Chondrocyte (in vitro differentiated cells): ENCODE measurements at places on chromosomes 12 and 14. TPM values are rescaled to one million over a fixed set of nuclear protein-coding genes. Genes with fewer than 3 reads are reported as not detected.

DBX2 gene
- total RNA-seq = not detected in 3 replicates

TMEM132D gene
- 1.4 to 3.7 TPM (median 3.1 TPM) in 3 replicates for total RNA-seq

FGF6 gene
- total RNA-seq = not detected in 3 replicates

ITPR2 gene
- 18.7 to 28.8 TPM (median 19.8 TPM) in 3 replicates for total RNA-seq

PKP2 gene
- 2.1 to 5.8 TPM (median 5.3 TPM) in 3 replicates for total RNA-seq

PMCH gene
- not detected in 3 replicates for total RNA-seq

CLBA1 gene
- total RNA-seq = 6.0 to 6.3 TPM (median 6.3 TPM) in 3 replicates

TPPP2 gene
- total RNA-seq = not detected in 3 replicates

CLEC1A gene
- not detected in 3 replicates for total RNA-seq

RILPL1 gene
- 34.6 to 41.6 TPM (median 39.5 TPM) in 3 replicates for total RNA-seq

GRCh38 chr12:107080299-107080698 is 13.1 kb downstream of the CRY1 start:
- no peak for DNase-seq

GRCh38 chr12:25436206-25437030 is 116.7 kb downstream of the LMNTD1 start:
- no peak for DNase-seq

- no peak for DNase-seq
Measured at GRCh38 chr12:56336361-56337167, 2.1 kb upstream of the IL23A start.

DNA sequence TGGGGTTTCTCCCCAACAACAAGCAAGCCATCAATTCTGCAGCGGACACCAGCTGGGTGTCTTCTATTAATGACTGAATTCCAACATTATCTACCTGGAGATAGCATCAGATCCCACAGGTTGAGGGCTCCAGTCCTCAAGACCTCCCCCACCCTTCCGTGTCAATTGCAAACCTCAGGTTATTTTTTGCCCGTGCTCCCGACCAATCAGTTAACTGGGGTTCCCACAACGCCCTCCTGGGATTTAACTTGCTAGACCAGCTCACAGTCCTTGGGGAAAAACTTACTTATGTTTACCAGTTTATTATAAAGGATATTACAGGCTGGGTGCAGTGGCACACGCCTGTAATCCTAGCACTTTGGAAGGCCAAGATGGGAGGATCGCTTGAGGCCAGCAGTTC is 9.7 kb downstream of the DICER1 start:
- no peak for DNase-seq

GRCh38 chr12:123506843-123507236 is 26.7 kb downstream of the RILPL1 start:
- no peak for DNase-seq

- no peak for DNase-seq
Measured at GRCh38 chr14:65815127-65815526, 402.6 kb downstream of the FUT8 start.

- DNase-seq = peak; percentile 37
Measured at GRCh38 chr12:53174881-53175491, 5.5 kb upstream of the ZNF740 start.

DNA sequence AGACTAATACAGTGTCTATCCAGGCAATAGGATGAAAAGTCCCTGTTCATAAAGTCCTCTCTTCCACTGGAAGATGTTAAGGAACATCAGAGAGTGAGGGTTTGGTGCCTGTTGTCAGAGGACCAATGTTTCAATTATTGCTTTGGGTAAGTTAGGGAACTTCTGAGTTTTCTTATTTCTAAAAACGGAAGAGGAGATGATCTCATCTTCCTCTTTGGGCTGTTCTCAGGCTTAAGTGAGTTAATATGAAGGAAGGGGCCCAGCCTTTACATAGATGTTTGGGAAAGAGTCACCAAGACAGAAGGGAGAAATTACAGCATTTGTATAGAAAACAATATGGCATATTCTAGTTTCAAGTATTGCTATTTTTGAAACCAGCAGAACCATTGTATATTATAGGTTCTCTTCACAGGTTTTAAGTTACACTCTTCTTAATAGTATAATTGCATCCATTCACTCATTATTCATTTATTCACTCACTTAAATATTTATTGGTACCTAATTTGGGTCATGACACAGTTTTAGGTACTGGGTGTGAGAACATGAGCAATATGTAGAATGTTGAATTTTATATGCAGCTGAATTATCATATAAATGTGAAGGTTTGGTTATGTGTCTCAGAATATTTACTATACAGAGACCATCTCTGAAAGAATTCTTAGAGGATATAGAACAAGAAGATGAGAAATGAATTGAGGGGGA is 68.5 kb upstream of the LRIG3 start:
- DNase-seq = no peak

DNA sequence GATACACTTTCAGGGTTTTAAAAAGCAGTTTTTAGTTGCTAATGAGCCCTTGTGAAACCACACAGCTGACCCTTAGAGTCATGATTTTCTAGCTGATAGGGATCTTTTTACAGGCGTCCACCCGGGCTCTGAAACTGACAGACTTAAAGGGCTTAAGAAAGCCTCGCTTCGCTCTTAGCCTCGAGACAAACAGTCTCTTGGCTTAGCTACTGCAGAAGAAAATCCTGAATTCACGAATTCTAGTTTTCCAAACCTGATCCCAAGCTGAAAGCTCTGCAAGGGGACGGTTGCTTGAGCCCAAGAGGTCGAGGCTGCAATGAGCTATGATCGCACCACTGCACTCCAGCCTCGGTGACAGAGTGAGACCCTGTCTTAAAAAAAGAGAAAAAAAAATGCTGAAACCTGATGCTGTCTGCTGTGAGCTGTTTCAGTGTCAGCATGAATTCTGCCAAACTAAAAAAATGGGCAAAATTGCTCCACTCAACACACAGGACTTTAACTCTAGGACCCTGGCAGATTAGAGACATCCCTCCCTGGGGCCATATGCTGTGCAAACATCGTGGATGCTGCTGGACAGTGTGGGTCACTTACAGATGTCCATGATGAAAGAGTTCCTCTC is 3.1 kb upstream of the HPD start:
- no peak for DNase-seq

- no peak for DNase-seq
Measured at GRCh38 chr12:114935658-114936057, 251.7 kb upstream of the TBX3 start.

- no peak for DNase-seq
Measured at GRCh38 chr14:61651355-61651754, 44.0 kb upstream of the HIF1A start.

DNA sequence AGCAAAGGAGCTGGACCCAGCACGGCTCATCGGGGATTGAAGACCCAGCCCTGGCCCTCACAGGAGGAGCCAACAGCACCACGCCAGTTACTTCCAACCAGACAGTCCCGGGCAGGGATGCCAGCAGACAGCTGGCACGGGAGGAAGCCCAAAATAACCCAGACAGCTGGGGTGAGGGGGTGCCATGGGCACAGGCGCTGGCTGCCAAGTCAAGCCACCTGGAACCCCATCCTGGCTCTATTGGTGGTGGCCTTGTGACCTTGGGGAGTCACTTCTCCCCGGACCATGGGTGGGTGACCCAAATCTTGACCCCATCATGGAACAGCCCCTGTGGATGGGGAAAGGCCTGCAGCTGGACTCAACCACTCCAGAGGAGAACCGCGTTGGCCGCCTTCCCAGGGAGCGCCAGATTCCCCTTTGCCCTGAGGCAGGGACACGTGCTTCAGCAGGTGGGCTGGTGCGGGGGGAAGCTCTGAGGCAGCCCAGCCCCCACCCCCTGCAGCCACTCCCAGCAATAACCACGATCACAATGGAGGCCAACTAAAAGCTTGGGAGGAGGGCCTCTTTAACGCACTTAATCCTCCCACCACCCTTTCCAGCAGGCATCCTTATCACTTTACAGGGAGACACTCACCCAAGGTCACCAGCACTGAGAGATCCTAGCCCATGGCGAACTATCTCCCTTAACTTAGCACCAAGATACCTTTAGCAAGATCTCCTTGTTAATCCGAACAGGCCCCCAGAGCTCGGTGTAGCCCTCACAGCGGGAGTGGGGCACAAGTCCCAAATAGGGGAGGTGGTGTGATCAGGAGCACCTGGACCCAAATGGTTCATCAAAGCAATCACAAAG is 4.7 kb upstream of the RHOF start:
- DNase-seq = no peak

DNA sequence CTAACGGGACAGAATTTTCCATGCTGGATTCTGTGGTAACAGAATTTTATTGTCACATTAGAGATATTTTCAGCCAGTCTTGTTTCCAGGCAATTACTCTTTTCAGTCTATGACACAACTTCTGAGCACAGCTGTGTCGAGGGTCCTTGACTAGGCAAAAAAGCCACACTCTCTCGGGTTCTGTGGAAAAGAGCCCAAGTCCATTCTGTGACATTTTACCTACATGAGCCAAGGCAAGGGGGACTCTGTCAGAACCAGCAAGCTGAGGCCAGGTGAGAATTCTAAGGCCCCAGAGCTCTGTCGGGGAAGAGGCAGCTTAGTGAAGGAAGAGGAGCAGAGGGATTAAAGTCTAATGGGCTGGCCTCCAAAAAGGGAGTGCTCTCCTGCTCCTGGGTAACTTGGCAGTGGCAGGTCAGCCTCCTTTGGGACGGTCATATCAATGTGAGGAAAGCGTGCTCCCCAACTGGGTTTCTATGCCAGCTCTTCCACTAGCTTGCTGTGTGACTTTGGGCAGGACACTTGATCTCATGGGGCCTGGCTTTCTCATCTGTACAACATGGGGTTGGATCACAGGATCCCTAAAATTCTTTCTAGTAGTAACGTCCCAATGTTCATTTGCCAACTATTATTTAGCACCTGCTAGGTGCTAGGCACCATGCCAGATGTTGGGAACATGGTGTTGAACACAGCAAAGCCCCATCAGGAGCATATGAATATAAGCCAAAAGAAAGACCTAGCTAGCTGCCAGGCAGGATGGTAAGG is 16.0 kb upstream of the RIC8B start:
- no peak for DNase-seq

GRCh38 chr14:59490756-59491155 is 6.4 kb downstream of the JKAMP start:
- DNase-seq = no peak

DNA sequence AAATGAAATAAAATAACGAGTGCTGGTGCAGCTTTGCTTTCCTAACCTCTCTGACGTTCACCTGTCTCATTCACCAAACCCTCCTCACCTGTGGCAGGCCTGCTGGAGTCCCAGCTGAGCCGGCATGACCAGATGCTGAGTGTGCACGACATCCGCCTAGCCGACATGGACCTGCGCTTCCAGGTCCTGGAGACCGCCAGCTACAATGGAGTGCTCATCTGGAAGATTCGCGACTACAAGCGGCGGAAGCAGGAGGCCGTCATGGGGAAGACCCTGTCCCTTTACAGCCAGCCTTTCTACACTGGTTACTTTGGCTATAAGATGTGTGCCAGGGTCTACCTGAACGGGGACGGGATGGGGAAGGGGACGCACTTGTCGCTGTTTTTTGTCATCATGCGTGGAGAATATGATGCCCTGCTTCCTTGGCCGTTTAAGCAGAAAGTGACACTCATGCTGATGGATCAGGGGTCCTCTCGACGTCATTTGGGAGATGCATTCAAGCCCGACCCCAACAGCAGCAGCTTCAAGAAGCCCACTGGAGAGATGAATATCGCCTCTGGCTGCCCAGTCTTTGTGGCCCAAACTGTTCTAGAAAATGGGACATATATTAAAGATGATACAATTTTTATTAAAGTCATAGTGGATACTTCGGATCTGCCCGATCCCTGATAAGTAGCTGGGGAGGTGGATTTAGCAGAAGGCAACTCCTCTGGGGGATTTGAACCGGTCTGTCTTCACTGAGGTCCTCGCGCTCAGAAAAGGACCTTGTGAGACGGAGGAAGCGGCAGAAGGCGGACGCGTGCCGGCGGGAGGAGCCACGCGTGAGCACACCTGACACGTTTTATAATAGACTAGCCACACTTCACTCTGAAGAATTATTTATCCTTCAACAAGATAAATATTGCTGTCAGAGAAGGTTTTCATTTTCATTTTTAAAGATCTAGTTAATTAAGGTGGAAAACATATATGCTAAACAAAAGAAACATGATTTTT is 17.1 kb upstream of the AMN start:
- peak; percentile 75 for DNase-seq

- DNase-seq = no peak
Measured at GRCh38 chr12:96424601-96425000, 24.4 kb upstream of the CDK17 start.

- no peak for DNase-seq
Measured at GRCh38 chr14:59455411-59455810, 9.8 kb downstream of the GPR135 start.

DNA sequence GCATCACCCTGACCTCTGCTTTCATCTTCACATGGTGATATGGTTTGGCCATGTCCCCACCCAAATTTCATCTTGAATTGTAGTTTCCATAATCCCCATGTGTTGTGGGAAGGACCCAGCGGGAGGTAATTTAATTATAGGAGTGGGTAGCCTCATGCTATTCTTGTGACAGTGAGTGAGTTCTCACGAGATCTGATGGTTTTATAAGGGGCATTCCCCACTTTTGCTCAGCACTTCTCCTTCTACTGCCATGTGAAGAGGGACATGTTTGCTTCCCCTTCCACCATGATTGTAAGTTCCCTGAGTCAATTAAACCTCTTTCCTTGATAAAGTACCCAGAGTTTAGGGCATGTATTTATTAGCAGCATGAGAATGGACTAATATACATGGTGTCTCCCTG is 38.2 kb downstream of the TMBIM6 start:
- DNase-seq = no peak

GRCh38 chr14:72909163-72909562 is 15.3 kb upstream of the DPF3 start:
- DNase-seq = no peak

DNA sequence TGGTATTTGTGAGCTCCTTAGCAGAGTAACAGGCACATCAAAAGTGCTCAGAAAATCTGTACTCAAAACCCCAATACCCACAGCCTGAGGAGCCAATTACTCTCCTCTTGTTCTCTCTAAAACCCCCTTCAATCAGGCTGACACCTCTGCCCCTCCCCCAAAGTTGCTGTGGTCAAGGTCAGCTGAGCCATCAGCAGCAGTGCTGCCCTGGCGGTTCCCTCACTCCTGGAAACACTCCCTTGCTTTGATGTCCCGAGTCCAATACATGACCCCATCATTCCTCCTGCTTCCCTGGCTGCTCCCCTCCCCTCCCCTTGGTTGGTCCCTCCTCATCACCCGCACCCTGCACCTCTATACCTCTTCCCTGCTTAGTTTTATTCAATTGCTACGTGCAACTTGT is 57.2 kb upstream of the C14orf132 start:
- no peak for DNase-seq

- no peak for DNase-seq
Measured at GRCh38 chr14:103712633-103713247, 2.5 kb downstream of the XRCC3 start.

DNA sequence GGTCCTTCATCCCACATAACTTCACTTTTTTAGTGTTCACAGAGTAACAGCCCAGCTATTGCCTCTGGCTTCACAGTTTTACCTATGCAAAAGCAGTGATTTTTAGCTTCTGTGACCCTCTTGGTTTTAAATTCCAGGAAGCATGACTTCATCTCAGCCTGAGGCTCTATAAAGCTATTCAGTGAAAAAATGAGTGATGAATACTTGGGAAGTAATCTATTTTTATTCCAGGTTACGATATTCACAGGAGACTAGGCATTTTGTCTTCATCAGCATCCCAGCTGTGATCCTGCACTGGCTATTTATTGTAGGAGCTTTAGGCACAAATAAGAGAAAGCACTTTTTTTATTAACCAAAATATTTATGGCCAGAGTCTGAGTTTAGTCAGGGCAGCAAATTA is 164.8 kb downstream of the SNAPC1 start:
- DNase-seq = no peak
